ENCODE measurements at places on chromosomes 16 and 17.

DNA sequence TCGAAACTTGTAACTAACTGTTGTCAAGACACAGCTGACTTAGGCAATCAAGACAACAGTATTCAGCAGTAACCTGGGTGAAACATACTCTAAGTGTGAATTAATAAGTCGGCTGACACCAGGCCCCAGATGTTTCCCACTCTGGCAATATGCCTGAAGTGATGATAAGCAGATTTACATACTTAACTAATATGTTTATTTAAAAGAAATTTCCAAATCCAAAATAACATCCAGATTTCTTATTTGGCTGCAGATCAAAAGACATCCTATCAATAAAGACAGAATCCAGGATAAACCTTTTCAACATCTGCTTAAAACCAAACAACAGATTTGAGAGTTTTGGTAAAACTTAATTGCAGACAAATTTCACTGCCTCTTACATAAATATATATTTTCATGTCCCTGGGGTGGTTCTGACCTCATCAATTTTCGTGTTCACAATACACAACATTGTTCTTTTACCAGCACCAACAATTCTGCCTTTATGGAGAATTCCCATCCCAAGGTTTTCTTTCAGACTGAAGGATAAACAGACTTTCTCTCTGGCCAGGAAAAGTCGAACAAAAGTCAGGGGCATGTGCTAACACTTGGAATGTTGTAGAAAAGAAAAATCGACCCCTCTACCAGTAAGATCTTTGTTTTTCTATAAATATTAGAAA lies 45.1 kb upstream of the TOX3 start:
- DNase-seq: no peak

DNA sequence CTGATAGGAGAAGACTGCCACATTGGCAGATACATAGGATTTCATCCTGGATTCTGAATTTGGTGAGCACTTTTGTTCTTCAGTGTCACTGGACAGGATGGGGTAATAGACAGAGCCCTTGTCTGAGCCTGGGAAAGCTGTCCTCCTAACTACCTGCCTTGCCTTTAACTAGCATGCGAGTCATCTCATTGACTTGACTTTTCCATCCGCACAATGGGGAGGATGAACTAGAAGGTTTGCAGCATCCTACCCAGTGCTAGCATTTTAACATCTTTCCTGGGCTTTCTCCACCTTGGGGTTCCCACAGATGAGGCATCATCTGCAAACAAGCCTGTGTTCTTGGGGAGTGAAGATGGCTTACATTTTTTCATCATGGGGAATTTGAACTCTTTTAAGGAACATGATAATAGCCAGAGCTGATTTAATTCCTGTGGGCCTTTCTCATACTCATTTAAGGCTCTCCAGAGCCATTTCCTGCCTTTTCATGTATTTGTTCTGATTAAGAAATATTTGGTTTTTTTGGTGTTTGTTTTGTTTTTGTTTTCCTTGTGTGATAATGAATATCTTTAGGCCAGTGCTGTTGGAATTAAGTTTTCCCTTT lies 139.5 kb downstream of the MSI2 start:
- no peak for DNase-seq

DNA sequence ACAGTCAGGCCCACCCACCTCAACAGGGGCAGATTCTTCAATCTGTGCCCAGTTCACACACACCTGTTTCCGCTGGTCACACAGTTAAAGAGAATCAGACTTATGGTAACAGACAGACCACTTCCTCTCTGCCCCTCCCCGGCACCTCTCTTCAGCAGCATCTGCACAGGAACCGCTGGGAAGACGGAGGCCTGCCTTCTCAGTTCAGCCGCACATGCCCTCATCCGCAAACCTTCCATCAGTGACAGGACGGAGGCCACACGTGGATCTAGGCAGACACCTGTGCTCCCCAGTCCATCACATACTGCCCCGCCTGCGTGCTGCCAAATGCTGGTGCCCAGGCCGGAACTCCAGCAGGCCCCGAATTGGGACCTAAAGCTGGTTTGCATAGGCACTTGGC lies 10.3 kb downstream of the PHB1 start:
- DNase-seq: no peak

GRCh38 chr16:578870-579405 lies 9.2 kb downstream of the PIGQ start:
- peak; percentile 89 for DNase-seq

GRCh38 chr17:48646183-48647102 lies 20.3 kb upstream of the HOXB9 start:
- DNase-seq: peak; percentile 42

DNA sequence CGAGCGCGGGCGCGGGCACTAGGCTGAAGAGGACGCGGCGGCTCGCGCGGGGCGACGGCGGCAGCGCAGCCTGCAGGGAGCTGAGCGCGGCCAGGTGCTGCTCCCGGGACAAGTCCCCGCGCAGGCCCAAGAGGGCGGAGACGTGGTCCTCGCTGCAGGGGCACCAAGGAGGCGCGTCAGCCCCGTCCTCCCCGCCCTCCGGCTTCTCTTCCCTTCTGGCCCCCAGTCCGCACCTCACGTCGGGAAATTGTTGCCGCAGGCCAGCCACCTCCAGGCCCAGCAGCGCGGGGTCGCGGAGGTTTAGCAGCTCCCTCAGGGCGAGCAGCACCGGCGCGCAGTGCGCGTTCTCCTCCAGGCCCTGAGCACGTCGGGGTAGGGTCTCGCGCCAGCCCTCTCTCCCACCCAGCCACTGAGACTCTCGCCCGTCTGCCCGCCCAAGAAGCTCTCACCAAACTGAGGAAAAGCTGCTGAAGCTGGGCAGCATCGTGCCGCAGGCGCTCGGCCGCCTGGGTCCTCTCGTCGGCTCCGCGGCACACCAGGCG lies 761 bp upstream of the MATCAP1 start:
- DNase-seq: peak; percentile 56

GRCh38 chr17:57269052-57269451 lies 12.7 kb downstream of the MSI2 start:
- DNase-seq: no peak

GRCh38 chr16:48608871-48609651 lies 919 bp downstream of the N4BP1 start:
- peak; percentile 60 for DNase-seq

- no peak for DNase-seq
These were observed 7.6 kb upstream of the LCAT start for GRCh38 chr16:67951485-67951884.

GRCh38 chr16:48879223-48880122 lies 269.5 kb upstream of the N4BP1 start:
- no peak for DNase-seq

- DNase-seq: peak; percentile 21
These were observed 301.7 kb upstream of the N4BP1 start for GRCh38 chr16:48911700-48912099.

GRCh38 chr16:75244225-75244809 lies 7.1 kb downstream of the BCAR1 start:
- no peak for DNase-seq

DNA sequence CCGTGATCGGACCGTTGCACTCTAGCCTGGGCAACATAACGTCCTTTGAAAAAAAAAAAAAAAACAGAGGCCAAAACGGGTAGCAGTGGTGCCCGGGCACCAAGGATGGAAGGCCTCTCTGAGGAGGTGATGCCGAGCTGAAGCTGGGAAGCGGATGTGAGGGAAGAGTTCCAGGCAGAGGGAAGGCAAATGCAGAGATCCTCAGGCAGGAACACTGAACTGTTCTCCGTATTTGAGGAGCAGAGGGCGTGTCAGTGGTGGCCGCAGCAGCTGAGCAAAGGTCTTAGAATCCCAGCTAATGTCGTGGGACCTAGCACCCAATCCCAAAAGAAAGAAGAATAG lies 656 bp upstream of the KCTD13 start:
- DNase-seq: no peak

- peak; percentile 71 for DNase-seq
These were observed 16.7 kb downstream of the C16orf54 start for GRCh38 chr16:29729116-29729521.

DNA sequence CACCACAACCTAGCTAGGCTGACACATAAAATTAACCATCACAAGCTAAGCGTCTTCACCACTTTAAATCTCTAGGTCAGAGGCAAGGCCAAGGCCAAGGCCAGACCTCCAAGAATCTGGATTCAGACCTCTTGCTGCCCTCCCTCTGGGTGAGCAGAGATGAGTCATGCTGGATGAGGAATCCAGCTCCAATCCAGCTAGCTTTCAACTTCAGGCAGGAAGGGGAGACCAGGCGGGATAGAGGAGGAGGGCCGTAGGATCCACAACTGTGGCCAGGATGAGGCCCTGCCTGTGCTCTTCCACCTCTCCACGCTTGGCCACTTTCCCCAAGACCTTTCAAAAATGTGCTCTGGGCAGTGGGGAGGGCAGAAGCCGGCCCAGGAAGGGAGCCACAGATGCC lies 14.7 kb downstream of the LRRC75A start:
- no peak for DNase-seq

All from neural progenitor cell (in vitro differentiated cells).